Fibroblast of lung (primary cell): ENCODE measurements at places on chromosomes 2 and 18.

GRCh38 chr2:75495862-75496261, 64.9 kb downstream of the EVA1A start:
- no peak for DNase-seq
- no peak overlapping the region for H3K27ac ChIP-seq
- no peaks in the 10 kb centered on the region for H3K27me3 ChIP-seq

- no peak overlapping the region for H3K4me3 ChIP-seq
- peaks cover 71% of the 10 kb centered on the region for H3K27me3 ChIP-seq
- no peaks in the 10 kb centered on the region for H3K36me3 ChIP-seq
- no peak for DNase-seq
These were observed 1.3 kb upstream of the RAX start for GRCh38 chr18:59274533-59274928.

DNA sequence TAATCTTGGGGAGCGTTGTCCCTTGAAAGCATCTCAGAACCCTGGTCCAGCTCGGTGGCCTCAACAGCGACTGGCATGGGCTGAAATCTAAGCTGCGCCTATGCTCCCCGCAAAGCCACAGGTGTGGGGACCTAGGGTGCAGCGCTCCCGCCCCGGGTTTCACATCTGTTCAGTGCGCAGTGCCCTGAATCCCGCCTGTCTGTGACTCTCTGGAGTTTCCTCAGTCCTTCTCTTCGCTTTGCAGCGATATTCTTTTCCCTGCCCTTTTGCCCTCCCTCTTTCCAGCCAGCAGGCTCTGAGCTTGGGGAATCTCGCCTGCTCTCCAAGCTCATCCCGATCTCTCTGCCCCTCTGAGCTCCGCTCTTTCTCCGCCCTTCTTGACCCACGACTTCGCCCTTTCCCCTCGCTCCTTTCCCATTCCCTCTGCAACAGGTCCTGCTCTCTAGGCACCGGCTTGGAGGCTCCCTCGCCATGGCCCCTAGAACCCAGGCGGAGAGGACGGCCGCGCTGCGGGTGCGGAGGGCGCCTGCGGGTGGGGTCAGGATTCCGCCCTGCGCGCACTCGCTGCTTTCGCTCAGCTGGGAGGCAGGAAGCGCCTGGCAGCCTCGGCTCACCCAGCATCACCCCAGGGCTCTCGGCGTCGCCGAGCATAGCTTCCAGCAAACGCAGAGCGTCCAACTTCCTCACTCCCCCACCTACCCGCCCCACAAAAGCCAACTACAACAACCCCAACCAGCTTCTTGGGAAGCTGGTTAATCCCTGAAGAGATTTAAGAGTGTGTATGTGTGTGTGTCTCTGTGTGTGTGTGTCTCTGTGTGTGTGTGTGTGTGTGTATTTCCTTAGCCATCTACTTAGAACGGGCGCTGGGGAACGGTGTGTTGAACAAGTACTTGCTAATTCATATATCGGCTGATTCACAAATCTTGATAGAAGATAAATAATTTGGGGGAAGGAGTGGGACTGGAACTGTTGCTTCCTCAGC, 1.1 kb downstream of the GRP start:
- H3K4me3 ChIP-seq: no peak overlapping the region
- H3K4me1 ChIP-seq: no peaks in the 10 kb centered on the region
- H3K36me3 ChIP-seq: no peaks in the 10 kb centered on the region
- H3K27me3 ChIP-seq: peaks cover 54% of the 10 kb centered on the region
- no peak overlapping the region for H3K27ac ChIP-seq

DNA sequence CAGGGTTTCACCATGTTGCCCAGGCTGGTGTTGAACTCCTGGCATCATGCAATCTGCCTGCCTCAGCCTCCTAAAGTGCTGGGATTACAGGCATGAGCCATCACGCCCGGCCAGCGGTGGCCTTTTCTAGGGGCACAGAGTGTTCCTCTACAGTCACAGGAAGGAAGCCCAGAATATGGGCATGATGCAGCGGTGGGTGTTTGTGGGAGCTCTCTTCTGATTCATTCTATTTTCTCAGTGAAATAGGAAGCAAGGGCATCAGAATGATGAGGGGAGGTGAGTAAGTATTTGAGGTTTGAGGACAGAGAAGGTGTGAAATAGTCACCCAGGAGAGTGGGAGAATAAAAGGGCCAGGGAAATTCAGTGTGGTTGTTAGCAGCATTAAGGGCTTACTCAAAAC, 70.3 kb upstream of the PSME4 start:
- H3K27me3 ChIP-seq: no peaks in the 10 kb centered on the region
- no peaks in the 10 kb centered on the region for H3K36me3 ChIP-seq
- no peak overlapping the region for H3K27ac ChIP-seq
- peaks cover 2% of the 10 kb centered on the region for H3K4me1 ChIP-seq
- DNase-seq: no peak
- H3K4me3 ChIP-seq: no peak overlapping the region

GRCh38 chr18:34848156-34848555, 138.1 kb downstream of the DTNA start:
- H3K4me3 ChIP-seq: no peak overlapping the region
- H3K27ac ChIP-seq: no peak overlapping the region
- no peaks in the 10 kb centered on the region for H3K27me3 ChIP-seq
- no peak for DNase-seq
- no peaks in the 10 kb centered on the region for H3K4me1 ChIP-seq
